ENCODE measurements at places on chromosomes 3 and 15.

DNA sequence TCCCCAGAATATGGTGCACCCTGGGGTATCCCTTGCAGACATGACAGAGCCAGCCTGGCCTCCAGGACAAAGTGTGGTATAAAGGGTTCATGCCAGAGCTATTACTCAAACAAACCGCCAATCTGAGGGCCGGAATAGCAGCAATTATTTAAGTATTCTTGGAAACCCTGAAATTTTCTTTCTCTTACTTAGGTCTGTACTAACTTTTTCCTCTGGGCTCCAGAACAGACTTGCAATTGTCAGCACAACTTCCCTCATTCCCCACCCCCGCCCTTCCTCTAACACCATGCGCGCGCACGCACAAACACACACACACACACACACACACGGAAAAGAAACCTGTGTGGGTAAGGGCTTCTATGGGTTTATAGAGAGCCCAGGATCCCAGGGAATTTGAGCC is 56.3 kb downstream of the ISG20 start:
- DNase-seq, result no peak

DNA sequence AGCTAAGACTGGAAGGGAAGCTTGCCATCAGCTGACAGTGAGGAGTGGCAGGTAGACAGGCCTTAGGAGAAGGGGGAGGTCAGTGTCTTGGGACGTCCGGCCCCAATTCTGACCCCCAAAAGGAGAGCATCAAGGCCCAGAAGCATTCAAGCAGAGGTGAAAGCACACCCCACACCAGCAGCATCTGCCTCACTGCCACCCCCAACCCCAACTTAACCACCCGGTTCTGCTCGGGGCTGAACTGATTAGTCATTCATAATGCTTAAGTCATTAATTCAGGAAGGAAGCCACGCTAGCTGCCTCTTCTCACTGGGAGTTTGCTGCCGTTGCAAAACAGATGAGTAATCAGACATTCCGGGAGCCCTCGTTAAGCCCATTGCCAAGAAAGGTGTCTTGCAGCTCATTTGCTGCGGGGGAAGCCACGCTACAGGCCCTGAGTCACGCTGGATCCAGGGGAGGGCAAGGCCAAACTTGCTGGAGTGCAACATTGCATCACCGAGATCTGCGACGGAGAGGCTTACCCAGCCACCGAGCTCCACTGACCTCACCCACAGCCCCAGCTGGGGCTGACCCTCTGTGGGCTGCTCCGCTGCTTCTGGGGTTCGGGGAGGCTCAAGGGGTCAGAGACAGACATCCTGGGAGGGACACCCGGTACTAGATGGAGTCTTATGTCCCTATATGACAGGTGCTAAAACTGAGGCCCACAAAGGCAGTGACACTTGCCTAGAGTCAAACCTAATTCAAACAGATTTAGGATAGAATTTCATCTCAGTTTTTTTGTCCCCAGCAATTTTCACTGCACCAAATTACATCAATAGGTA is 46.4 kb upstream of the HES1 start:
- no peak for DNase-seq

- DNase-seq, result no peak
Measured at GRCh38 chr3:79521221-79521848, 246.5 kb downstream of the ROBO1 start.

GRCh38 chr15:75195766-75196241 is 5.9 kb upstream of the C15orf39 start:
- DNase-seq, result no peak

DNA sequence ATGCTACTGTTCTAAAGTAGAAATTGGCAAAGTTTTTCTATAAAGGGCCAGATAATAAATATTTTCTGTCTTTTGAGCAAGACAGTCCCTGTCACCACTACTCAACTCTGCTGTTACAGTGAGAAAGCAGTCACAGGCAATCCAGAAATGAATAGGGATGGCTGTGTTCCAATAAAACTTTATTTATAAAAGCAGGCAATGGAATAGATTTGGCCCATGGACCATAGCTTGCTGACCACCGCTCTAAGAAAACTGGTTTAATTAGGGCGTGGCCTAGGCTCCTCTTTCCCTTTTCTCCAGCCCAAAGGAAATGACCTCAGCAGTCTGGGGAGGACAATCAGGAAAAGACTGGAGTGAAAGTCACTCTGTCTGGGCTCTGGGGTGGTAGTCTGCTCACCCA is 183.8 kb downstream of the MEGF11 start:
- no peak for DNase-seq

GRCh38 chr3:88690287-88690686 is 417.1 kb upstream of the EPHA3 start:
- DNase-seq, result no peak

DNA sequence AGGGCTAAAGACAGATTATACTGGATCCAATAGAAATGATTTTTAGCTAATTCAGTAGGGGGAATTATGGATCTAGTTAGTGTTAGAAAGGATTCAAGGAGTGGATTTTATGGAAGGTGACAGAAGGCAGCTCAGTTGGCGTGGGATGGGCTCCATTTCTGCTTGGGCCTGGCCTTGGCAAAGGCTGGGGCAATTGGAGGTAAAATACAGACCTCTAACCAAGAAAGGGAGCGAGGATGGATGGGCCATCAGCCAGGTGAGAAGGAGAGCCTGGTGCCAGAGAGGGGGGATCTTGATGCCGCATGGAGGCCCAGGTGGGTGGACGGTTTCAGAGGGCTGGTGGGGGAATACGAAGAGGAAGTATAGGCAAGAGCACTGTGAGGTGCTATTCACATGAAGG is 40.7 kb upstream of the TRA2B start:
- DNase-seq, result no peak

GRCh38 chr3:385151-385550 is 188.6 kb downstream of the CHL1 start:
- DNase-seq, result no peak

DNA sequence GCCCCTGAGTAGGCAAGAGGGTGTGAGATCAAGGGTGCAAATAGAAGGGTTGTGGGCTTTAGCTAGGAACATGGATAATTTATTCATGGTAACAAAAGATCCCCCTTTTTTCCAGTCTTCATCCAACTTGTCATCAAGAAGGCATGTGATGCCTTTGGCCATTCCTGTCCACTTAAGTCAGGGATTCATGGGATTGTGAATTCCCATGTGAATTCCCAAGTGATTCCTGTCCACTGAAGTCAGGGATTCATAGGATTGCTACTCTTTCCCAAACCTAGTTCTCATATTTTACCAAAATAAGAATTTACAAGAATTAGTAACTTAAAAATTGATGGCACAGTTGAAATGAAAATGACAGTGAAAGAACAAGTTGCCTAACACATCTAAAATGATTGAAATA is 40.8 kb downstream of the HMG20A start:
- no peak for DNase-seq

DNA sequence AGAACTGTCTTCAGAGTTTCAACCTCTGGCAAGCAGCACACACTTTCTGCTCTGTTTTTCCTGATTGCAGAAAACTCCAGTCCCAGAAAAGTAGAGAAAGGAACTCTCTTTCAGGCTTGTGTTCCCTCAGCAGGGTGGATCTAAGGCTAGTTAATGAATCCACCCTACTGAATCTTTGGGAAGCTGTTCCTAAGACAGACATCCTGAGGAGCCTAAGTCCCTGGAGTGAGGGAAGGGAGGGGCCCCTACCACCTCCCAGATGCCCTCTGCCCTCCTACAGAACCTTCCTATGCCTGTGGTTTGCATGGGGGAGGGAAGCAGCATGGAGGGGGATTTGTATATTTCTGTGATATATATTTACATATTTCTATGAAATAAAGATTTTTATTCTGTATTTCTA is 124.4 kb downstream of the ANO10 start:
- no peak for DNase-seq

DNA sequence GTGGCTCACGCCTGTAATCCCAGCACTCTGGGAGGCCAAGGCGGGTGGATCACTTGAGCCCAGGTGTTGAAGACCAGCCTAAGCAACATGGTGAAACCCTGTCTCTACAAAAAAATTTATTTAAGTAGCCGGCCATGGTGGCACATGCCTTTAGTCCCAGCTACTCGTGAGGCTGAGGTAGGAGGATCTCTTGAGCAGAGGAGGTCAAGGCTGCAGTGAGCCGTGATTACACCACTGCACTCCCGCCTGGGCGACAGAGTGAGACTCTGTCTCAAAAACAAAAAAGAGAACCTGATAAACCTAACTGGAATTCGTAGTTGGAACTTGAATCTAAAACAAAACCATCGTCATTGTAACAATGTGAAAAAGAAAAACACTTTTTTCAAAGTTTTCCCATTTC is 57.1 kb downstream of the TCAIM start:
- DNase-seq, result no peak
